ENCODE measurements at places on chromosomes 16 and 17.

DNA sequence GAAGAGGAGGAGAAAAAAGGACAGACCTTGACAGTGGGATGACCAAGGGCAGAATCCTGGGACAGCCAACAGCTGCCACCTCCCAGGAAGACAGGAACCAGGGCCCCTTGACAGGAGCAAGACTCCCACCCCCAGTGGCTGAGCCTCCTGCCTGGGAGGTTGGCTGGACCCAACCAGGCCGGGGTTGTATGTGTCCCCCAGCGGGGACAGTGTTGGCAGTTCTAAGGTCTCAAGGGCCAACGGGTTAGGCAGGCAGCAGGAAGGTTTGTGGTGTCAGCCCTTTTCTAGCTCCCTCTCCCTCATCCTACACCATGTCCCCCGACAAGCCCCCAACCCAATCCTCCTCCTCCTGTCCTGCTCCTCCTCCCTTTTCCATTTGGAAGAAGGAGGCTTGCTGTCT, 126.2 kb downstream of the MRM1 start:
- no peak for DNase-seq

- DNase-seq = no peak
Observed at GRCh38 chr17:14201021-14201987, 35.4 kb downstream of the CDRT15 start.

- no peak for DNase-seq
Observed at GRCh38 chr17:40318830-40319391, 9.9 kb downstream of the RARA start.

- DNase-seq = no peak
Observed at GRCh38 chr17:2266865-2267228, 36.7 kb downstream of the SMG6 start.

GRCh38 chr17:15278924-15279477, 13.9 kb upstream of the PMP22 start:
- DNase-seq = no peak

DNA sequence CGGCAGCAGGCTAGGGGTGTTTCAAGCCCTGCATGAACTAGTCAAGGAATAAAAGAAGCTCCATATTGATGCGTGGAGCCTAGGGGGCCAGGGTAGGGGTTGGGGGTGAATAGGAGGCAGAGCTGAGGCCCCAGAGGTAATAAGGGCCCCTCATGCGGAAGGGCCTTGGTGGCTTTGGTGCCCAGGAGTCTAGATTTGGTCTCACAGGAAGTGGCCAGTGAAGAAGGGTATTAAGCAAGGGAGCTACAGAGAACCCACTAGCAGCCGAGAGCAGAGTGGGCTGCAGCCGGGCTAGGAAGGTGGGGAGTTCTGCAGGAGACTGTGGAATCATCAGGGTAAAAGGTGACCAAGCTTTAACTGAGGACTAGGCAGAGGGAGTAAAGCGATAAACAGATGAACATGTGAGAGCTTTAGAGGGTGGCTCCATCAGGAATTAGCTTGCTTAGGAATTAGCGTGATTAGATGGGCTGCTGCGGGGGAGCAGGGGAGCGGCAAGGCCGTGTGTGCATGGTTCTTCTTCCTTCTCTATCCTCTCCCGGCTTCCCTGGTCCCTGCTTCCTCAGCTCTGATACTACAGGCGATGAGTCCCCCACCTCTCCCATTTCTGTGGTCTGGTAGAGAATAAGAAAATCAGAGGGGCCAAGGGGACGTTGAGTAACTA, 9.8 kb downstream of the GNGT2 start:
- no peak for DNase-seq

- peak; percentile 21 for DNase-seq
Observed at GRCh38 chr16:3157229-3158025, 22.6 kb downstream of the ZNF213 start.

- DNase-seq = peak; percentile 15
Observed at GRCh38 chr17:42680331-42680808, 1.3 kb downstream of the CCR10 start.

DNA sequence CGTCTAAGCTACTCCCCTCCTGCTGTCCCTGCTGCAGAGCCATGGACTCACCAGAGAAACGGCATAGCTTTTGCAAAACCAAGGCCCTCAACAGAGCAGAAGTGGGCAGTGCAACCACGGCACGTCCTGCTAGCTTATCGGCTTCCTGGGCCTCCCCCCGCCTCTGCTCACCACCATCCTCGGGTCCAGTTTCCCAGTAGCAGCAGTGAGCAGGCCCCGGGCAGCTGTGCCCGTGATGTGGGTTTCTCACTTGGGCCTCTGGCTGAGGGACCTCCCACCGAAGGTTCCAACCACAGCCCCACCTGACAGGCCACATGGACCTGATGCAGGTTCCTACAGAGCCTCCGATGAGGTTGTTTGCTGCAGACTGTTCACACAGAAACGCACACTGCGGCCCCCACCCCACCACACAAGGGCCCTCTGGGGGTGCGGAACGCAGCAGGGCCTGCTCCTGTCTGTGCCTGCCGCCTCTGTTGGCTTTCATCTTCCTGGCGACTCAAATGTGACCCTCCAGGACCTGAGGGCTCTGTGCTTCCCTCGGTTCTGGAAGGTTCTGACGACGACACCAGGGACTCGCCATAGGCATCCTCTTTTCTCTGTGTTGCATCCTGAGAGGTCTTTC, 24.8 kb downstream of the PDIA2 start:
- no peak for DNase-seq

Data from OCI-LY7 (cell line).